Glomerular endothelial cell (primary cell): ENCODE measurements at places on chromosomes 13 and 19. TPM values are rescaled to one million over a fixed set of nuclear protein-coding genes. Genes with fewer than 3 reads are reported as not detected.

The ZNF729 gene
- not detected in 2 replicates for total RNA-seq

The ADGRE3 gene
- not detected in 2 replicates for total RNA-seq

The LIN7B gene
- total RNA-seq = 5.4 and 7.7 TPM in 2 replicates

The WDR62 gene
- 2.3 and 4.8 TPM in 2 replicates for total RNA-seq

The SEMA6B gene
- total RNA-seq = 316 and 446 TPM in 2 replicates

The PTPRH gene
- 0.29 and 1.8 TPM in 2 replicates for total RNA-seq

The DCT gene
- not detected in 2 replicates for total RNA-seq

The FFAR1 gene
- total RNA-seq = not detected in 2 replicates

- DNase-seq = no peak
Observed at GRCh38 chr13:24038841-24039330, 121.6 kb upstream of the SPATA13 start.

GRCh38 chr13:98098516-98098915 lies 44.4 kb upstream of the FARP1 start:
- no peak for DNase-seq

DNA sequence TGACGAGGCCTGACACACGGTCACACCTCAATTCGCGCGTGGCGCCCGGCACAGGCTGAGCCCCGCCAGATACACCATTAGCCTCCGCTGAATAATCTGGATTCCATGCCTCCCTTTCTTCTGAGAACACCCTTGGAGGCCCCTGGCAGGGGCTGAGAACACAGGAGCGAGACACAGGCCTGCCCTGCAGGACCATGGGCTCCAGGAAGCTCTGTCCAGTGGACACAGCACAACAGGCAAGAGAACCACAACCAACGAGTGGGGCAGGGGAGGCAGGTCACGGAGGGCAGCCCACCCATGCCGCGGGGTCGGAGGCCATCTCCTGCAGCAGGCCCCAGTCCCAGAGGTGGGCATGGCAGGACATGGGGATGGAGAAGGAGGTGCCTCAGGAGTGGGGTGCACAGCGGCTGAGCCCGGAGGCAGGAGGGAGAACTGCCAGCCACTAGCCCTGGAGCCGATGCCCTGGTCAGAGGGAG lies 75.8 kb upstream of the C13orf46 start:
- no peak for DNase-seq

DNA sequence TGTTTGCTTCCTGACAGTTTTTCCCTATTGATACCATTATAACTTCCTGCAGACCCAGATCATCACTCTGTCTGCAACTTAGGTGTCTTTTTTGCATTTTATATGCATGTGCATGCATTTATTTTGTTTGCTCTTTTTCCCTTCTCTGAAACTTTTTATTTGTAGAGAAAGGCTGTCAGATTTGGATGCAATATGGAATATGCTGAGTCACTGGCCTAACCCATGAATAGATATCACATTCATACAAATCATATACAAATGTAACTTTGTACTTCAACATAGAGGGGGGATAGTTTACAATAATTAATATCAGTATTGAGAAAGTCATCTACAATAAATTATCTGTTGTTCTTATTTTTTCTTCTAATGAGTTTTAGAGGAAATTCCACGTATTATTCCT lies 1465.0 kb downstream of the EFNB2 start:
- DNase-seq = no peak

- DNase-seq = no peak
Observed at GRCh38 chr13:104466016-104466415, 1399.8 kb upstream of the SLC10A2 start.

DNA sequence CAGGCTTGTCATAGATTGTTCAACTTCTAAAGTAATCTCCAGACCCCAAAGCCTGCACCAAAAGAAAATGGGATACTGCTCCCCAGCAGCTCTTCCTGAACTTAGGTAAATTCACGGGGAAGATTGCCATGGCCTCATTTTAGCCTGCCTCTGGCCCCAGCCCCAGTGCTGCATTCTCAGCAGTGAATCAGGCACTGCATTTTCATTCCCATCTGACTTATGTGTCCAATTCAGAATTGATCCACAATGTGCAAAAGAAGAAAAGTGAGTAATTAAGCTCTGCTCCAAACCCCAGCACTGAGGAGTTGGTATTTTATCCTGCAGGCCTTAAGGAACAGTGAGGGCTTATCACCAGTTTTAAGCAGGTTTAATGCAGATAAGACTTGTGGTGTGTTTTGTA lies 176.4 kb downstream of the KCTD12 start:
- no peak for DNase-seq

DNA sequence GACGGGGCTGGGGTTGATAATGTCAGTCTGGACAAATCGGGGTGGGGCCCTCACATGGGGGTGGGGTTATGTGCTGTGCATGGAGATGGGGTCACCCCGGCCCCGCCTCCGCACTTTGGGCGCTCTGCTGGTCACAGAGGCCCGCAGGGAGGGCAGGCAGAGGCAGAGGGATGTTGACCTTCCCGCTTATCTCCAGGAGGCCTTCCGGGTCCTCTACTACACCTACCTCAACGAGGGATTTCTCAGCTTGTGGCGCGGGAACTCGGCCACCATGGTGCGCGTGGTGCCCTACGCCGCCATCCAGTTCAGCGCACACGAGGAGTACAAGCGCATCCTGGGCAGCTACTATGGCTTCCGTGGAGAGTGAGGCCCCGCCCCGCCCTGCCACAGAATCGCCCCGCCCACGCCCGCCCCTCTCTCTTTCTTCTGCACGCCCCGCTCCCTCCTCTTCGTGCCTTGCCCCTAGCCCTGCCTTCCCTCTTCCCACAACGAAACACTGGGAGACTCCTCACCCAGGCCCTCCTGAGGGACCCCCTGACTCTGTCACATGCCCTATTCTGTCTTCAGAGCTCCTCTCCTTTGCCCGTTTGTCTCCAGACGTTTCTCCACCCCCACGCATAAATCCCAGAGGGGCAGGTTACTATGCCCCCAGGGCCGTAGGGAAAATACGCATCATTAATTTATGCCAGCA lies 32.8 kb downstream of the TMEM161A start:
- DNase-seq = no peak

DNA sequence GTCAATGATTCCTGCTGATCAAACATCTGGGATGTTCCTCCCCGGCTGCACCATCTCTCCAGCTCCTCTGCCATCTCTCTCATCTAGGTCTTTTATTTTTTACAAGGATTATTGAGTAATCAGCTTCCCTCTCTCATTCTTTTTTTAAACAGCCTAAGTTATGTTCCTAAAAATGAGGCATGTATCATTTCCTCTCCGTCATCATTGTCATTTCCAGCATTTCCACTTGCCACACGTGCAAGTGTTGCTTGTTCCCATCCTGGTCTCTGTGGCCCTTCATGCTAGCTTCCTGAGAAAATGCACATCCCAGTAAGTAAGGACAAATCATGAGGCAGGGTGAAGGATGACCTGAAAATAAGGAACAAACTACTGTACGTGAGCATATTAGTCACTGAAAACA lies 102.7 kb upstream of the POSTN start:
- DNase-seq = peak; percentile 61

DNA sequence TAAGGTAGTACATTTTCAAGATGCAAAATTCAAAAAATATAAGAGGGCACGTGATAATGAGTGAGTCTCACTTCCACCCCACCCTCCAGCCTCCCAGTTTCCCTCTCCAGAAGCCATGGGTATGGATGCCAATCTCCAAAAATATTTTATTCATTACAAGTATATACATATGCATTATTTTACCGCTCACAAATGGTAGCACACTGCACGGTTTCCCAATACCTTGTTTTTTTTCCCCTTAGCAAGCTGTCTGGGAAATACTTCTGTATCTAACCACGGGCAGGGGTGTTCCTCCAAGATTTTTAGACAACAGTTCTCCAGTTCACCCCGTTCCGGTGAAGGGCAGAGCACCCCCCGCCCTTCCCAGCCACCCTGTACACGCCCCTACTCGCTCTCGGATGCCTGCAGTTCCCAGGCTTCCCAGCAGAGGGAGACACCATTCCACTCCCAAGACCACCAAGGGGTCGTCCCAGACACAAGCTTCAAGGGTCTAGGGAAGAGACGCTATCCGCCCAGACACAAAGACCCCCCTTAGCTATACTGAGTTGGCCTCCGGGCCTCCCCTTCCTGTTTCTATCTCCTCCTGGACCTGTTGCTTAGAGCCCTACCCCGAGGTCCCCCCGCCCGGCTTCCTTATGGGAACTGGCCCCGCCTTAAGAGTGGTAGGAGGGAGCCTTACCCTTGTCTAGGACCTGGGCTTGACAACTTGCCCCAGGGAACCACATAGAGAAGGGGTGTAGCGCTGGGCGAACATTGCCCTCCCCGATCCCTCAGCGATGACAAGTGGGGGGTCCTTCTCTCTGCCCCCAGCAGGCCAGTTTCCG lies 1.1 kb upstream of the FXYD3 start:
- peak; percentile 14 for DNase-seq

DNA sequence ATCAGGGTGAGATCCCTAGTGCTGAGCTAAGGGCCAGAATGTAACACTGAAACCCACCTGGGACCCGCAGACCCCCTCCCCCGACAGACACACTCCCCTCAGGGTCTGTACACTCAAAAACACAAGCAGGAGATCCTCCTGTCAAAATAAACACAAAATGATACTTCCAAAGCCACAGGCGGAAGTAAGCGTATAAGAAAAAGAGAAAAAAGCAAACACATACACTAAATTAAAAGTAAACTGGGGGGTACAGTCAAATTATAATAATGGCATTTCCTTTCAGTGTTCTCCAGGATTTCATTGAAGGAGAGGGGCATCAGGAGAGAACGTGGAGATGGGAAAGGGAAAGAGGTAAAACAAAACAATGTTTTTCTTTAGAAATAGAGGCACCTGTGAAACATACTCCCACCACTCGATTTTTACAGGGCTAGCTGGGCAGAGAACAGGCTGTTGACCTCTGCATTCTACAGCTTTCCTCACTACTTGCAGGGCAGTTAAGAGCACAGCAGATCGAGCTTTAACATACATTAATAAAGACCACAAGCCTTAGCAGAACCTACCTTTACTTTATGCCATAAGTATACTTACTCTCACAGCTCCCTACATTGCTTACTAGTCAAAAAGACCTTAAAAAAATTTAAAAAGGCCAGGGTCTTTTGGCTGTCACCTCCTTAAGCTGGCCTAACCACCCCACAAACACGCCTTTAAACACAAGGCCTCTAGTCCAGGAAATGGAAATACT lies 5.3 kb downstream of the ZIC5 start:
- no peak for DNase-seq

- DNase-seq = no peak
Observed at GRCh38 chr19:41405776-41406175, 8.2 kb downstream of the BCKDHA start.

DNA sequence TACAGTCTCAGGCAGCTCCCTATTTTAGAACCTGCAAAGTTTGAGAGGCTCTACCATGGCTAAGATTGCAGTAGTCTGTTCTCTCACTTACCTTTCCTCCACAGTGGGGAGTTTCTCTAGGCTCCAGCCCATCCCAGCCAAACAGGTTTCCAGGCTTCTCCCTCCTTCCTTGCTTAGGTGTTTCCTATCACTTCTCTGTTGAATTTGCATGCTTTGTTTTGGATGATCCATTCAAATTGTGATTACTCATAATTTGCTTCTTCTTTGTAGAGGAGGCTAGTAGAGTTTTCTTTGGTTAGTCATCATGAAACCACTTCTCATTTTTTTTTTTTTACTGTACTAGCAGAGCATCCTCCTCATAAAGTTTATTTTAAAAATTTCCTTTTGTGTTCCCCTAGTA lies 1242.2 kb upstream of the MIR17HG start:
- DNase-seq = no peak

DNA sequence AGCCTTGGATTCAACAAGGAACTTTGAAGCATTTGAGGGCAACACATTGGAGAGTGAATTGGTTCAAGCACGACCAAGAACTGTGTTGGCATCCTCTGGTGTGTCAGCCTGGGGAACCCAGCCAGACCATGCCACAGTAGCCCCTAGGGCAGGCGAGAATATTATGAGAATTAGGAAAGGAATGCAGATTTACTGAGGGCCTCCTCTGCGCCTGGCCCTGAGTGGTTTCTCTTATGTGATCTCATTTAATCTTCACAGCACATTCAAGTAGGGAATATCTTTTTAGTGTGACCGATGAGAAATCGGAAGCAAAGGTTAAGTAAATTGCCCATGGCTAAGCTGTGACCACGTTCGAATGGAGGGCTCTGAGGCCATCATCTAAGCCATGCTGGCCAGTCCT lies 15.3 kb upstream of the ERICH6B start:
- no peak for DNase-seq

GRCh38 chr19:19107654-19108053 lies 30.6 kb downstream of the TMEM161A start:
- DNase-seq = no peak

DNA sequence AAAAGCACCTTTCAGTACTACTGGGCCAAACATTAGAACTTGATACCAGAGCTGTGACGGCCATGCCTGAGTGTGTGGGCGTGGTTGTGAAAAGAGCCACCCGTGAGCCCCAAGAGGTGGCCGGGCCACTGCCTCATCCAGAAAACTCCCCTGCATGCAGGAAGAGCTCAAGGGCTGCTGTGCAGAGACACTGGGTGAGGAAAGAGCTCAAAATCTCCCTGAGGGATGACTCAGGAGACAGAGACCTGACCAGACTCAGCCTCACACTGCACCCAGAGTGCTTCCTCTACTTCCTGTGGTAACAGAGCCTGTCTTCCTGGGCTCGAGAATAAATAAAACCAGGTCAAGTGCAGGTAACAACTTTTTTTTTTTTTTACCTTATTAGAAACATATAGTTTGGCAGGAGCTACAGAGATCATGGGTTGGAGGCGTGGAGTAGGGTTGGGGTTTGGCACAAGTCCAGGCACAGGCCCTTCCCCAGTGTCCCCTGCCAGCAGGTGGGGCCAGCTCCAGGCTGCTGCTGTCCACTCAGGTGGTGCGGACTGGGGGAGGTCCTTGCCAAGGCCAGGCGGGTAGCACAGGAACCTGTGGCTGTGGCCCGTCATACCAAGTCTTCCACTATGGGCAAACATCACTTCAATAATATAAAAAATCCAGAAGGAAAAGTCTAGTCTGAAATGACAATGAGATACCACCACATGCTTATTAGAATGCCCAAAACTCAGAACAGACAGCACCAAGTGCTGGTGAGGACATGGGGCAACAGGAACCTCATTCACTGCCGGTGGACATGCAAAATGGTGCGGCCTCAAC lies 25.5 kb downstream of the ELL start:
- no peak for DNase-seq

GRCh38 chr19:51689751-51690453 lies 3.2 kb upstream of the SPACA6 start:
- no peak for DNase-seq

GRCh38 chr13:54210397-54211049 lies 1181.9 kb downstream of the OLFM4 start:
- no peak for DNase-seq
